GF-D8 (cell line): ENCODE measurements at places on chromosomes 12 and 14.

GRCh38 chr14:70036665-70037064 is 152.1 kb downstream of the SLC8A3 start:
- DNase-seq = no peak

GRCh38 chr12:131432532-131433260 is 278.2 kb upstream of the SFSWAP start:
- DNase-seq = no peak

GRCh38 chr12:40946612-40947194 is 241.4 kb upstream of the PDZRN4 start:
- DNase-seq = peak; percentile 6

DNA sequence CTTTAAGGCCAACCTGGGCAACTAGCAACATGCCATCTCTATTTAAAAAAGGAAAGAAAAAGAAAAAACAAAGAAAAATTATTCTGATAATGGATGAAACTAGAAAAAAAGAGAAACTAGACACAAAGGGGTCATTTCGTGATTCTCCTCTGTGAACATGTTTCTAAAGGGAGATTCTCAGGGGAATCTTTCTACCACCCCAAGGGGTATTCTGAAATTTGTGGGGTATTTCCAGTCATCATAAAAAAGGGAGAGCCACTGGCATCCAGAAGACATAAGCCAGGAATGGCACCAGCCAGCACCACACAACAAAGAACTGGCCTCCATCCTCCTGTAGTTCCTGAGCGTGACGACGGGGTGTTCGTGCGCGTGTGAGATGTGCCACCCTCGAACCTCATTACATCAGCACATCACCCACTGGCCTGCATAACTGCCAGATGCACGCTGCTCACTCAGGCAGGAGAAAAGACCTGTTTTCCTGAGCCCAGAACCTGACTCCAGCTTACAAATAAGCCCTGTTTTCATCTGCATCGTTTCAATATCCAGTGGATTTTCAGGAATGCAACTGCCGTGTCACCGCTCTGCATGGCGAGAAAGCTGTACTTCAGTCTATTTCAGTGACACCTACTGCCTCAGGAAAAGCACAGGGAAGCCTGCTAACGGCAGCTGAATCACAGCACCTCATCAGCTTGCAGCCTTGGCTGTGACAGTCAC is 23.9 kb downstream of the STX2 start:
- DNase-seq = no peak

GRCh38 chr14:104445832-104446381 is 133.7 kb upstream of the C14orf180 start:
- no peak for DNase-seq

GRCh38 chr12:38905480-38906351 is at the start of gene CPNE8:
Gene CPNE8, minus strand, starts transcription at chr12:38905591. Its CDS starts 57 bp downstream, at chr12:38905534.
- peak; percentile 63 for DNase-seq

DNA sequence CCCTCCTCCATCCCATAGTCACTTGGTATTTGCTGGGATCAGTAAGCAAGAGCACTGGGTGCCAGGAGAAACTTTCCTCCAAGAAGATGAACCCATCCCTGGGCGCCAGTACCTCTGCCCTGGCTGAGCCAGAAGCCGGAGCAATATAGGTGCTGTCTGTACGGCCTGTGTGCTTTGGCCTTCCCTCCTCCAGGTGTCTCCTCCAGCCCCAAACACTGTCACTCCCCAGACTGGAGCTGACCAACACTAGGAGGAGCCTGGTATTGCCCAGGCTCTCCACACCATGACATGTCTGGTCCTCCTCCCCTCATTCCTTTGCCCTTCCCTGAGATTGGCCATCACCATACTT is 4.9 kb downstream of the GSTZ1 start:
- no peak for DNase-seq

GRCh38 chr14:101587441-101587911 is 26.2 kb downstream of the DIO3 start:
- DNase-seq = no peak

DNA sequence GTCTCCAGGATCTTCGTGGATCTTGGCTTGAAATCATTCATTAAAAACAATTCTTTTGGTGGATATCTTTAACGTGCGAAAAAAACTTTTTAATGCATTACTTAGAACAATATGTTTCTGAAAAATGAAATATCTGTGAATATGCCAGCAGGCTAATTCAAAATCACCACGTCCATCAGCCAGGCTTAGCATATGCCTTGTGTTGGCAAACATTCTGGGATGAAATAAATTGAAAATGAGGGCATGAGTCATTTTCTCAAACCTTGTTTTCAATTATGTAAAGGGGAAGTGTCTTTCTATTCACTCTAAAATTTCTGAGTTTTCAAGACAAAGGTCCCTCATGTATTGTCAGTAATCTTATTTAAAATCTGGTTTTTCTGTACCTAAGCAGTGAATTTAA is 393.9 kb downstream of the PAWR start:
- no peak for DNase-seq

DNA sequence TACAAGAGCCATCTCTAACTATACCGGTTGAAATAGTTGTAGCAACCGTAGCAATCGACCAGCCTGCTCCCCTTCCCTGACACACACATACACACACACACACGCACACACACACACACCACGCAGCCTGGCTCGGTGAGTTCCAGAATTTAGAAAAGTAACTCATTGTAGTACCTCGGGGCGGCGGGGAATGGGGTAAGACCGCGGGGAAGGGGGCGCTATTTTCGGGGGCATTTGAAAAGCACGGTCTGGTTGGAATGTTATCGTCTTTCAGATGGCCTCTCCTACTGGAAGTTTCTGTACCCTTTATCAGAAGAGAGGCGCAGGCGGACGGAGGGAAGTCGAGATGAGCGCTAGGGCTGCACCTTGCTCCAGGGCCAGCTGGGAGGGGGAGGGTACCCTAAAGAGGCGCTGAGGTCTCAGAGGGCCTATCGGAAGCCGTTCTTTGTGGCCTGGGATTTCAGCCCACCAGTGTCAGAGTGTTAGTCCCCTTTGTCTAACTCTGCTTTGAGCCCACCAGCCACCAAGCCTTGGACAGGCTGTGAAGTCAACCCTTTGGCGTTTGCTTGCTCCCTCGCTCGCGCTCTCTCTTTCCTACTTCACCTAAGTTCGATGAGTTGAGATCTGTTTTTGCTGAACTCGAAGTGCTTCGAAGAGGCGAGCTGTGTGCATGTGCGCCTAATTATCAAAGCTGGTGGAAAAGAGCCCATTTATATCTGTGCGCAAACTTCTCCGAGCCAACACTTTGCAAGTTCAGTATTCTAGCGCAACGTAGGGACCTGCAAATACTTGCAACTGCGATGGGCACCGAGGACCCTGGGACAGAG is 837 bp downstream of the COL2A1 start:
- DNase-seq = no peak

DNA sequence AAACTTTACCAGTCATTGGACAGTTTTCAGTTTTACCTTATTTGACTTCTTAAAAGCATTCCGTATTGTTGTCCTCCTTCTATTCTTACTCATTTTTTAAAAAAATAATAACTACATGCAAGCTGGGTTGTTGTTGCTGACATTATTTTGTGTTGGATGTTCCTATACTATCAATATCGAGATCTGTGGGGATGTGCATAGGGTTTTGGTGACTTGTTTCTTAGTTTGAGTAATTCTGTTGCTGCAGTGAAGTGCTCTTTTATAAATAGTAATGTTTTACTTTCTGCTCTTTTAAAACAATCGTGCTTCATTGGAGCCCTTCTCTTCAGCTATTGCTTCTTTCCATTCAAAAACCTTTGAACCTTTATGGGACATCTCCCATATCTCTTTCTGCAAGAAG is 79.4 kb downstream of the METTL25 start:
- no peak for DNase-seq

DNA sequence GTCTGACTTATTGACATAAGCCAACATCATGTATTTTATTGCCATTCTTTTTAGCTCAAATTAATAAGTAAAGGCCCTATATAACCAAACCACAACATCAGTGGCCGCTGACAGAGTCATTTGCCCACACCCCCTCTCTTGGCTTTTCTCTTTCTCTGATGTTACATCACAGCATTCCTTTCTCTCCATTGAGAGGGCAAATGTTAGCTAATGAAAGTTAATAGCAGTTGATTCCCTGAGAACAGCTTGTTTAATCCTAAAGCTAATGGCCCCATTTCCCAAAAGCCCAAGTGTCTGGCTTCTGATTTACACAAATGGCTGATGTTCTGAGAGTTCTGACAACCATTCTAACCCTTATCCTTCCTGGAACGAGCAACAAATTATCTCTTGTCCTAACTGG is 308.8 kb downstream of the SNAPC1 start:
- DNase-seq = no peak

- DNase-seq = no peak
Measured at GRCh38 chr12:10354071-10354470, 35.8 kb downstream of the KLRK1 start.

DNA sequence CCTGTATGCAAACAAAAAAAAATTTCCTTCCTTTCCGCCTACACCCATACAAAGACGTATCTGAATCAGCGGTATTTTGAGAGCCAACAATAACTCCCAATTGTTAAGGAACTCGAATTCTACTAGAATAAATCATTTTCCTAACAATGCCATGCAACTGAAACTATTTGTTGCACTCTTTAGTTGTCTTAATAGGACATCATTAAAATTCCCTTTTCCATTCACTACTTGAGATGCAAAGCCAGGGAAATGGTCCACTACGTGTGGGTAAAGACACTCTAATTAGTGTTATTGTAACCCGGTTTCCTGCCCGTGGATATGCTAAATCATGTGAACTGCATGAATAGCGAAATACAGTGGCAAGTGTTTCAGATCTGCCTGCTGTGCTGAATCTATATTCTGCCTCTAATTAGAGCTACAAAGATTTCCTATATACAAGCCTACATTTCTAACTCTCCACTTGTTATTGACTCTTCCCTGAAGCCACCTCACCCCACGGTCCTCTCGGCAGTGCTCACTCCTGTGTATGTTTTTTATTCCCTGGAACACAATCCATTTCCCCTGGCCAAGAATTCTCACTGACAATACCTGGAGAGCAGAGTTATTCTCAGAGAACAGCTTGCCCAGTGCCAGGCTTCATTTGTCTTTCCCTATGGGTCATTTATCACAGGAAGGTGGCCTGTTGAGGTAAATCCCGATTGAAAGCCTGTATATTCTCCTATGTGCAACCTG is 168.3 kb downstream of the PAWR start:
- no peak for DNase-seq

- DNase-seq = no peak
Measured at GRCh38 chr12:131600160-131600532, 110.7 kb upstream of the SFSWAP start.

GRCh38 chr12:3538466-3539030 is 47.5 kb downstream of the PRMT8 start:
- DNase-seq = no peak

- DNase-seq = no peak
Measured at GRCh38 chr14:23580152-23580926, 1.7 kb upstream of the JPH4 start.

- DNase-seq = no peak
Measured at GRCh38 chr12:30440826-30441602, 254.7 kb downstream of the IPO8 start.

DNA sequence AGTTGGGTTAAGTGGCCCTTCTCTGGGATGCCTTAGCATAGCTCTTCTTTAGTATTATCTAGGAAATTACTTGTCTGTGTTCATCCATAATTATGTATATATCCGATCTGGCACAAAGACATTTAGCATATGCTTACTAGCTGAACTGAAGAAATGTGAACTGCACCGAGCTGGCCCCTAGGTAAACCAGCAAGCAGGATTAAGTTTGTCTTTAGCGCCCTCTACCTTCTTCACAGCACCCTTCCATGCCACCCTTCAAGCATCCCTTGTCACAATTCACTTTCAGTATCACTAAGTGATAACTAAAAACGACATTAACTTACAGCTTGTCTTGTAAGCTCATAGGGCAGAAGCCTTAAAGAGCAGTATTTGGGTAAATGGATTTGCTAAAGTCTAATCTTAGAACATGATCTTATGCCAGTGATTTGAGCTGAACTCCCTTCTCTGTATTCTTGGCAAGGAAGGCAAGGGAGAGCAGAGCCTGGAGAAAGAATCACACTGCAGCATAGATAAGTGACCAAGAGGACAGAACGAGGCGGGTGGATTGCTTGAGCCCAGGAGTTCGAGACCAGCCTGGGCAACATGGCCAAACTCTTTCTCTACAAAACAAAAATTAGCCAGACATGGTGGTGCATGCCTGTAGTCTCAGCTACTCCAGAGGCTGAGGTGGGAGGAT is 2.6 kb upstream of the HAL start:
- DNase-seq = peak; percentile 48

DNA sequence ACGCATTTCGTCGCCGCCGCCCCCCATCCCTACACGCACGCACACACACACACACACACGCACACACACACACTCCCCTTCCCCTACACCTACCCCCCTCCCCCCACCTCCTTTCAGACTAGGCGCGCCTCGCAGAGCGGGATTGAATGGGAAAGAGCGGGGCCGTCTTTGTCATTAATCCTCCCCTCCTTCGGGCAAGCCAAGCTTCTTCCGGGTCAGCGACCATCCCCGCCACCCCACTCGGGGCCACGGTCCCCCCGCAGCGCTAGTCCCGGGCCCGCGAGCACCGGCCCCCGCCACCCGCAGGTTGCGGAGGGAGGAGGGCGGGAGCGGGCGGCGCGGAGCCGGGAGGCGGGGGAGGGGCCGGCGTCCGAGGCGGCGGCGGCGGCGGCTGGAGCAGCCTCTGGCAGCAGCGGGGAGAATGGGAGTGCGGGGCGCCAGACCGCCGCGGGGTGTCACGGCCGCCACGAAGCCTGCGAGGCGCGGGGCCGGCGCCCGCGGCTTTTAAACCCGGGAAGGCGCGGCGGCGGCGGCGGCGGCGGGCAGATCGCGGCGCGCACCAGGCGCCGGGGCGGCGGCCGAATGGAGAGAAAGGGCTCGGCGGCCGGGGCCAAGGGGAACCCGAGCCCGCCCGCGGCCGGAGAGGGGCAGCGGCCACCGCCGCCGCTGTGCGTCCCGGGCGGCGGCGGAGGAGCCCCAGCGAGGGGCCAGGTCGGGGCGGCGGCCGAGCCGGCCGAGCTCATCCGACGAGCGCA is at the start of gene TTC9:
TSS of gene TTC9 (plus strand) at position 369 of the 755 bp plus-strand sequence. CDS start at position 583, 214 bp downstream.
- DNase-seq = no peak

DNA sequence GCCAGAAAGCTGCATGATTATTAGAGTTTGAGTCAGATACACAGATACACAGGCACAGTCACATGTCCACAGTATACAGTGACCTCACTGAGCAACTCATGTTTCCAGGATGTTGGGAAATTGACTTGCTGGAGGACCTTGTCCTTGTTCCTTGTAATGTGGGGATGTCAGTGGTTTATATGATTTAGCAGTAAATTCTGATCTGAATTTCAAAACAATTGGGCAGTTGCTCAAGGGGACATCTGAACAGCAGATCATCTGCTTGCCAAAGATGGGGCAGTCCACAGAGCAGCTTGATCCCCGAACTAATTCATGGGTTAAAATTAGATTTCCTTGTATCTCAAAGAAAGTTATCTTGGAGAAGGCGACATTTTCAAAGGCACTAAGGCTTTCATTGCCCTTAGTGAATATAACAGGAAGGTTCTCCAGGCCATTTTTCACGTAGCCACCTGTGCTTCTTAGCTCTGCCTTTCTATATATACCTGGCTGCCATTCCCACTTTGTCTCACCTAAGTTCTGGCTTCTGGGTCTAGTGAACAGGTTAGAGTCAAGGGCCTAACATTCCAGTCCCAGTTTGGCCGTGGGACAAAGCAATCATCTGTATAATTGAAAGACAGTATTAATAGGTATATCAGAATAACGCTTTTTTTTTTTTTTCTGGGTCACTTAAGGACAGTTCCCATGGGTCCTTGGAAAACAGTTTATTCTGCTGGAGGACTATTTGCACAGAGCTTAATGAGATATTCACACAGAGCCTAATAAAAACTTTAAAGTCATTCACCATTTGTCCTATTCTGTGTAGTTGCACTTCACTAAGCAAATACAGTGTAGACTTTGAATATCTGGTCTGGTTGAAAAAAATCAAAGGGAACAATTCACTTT is 64.9 kb upstream of the STRN3 start:
- peak; percentile 85 for DNase-seq
